ENCODE measurements at places on chromosomes 12 and 14. TPM values are rescaled to one million over a fixed set of nuclear protein-coding genes. Genes with fewer than 3 reads are reported as not detected.

DNA sequence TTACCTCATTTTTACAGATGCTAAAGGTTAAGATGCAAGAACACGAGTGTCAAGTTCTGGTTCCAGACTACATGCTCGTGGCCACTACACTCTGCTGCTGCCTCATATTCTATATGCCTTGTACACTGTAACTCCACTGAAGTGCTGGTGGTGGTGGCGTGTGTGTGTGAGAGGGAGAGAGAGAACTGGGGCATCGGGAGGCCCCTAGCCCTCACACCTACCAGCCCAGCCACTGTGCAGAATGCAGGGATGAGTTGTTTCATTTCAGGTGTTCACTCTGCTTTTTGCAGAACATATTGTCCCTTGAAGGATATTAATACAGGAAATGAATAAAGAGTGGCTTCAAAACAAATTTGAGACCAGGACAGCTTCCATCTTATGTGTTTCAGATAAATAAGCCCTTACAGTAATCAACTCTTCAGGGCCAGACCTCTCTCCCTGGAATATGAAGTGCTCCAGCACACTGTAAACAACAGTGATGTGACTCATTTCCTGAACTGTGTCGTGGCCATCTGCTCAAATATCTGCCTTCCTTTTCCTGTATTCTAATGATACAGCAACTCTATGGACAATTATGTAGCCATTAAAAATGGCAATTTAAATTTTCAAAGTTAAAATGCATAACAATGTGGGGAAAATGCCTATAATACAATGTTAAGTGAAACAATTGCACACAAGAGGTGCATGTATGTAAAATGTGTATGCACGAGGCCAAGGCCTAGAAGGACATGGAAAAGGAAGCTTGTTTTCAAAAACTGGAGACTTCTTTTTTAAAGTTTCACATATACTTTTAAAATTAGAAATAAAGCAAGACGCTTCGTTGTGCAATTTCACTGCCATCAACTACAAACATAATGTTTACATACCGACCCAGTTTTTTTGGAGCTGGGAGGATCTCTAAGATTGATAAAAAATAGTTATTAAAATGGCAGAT lies 215.4 kb downstream of the PELI2 start:
- DNase-seq = no peak

GRCh38 chr12:56723889-56724700 lies 1.0 kb downstream of the NACA start:
- DNase-seq = no peak

- no peak for DNase-seq
Measured at GRCh38 chr12:53973236-53974042, 513 bp downstream of the HOXC11 start.

DNA sequence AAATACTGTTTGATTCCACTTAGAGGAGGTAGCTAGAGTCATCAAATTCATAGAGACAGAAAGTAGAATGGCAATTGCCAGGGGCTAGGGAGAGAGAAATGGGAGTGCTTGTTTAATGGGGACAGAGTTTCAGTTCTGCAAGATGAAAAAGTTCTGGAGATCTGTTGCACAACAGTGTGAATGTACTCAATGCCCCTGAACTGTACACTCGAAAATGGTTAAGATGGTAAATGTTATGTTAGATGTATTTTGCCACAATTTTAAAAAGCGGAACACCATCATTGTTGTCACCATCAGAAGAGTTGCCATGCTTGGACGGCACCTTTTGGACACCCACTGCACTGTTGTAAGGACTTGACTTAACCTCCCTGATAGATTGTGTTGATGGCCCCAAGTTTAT lies 106.9 kb downstream of the SCARB1 start:
- no peak for DNase-seq

DNA sequence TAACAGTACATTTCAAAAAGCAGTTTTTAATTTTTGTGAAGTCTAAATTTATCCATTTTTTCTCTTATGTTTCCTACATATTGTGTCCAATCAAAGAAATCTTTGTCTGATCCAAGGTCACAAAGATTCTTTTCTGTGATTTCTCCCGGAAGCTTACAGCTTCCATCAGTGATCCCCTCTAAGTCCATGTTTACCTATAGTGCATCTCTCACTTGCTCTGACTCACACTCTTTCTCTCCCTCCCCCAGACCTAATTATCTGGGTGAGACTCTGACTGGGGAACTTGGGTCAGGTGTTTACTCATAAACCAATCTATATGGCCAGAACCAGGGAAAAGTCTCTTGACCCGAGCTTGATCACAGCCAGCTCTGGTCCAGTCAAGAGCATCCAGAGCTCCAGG lies 224.4 kb downstream of the SPTSSA start:
- no peak for DNase-seq

DNA sequence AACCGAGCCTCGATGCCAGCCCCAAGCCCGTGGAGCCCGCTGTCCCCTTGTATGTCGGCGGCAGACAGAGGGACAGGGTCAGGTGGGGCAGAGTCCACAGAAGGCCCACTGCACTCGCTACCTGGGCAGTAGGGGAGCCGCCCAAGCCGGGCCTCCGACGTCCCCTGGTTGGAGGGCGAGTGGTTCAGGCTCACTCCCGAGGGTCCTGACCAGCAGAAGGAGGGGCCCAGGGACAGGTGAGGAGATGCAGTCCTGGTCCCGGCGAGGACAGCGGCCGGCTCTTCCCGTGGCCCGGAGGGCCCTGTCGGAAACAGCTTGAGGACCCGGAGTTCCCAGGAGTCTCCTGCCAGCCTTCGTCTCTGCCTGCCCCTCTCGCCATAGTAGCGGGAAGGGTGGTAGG lies 216.7 kb upstream of the SFSWAP start:
- no peak for DNase-seq

DNA sequence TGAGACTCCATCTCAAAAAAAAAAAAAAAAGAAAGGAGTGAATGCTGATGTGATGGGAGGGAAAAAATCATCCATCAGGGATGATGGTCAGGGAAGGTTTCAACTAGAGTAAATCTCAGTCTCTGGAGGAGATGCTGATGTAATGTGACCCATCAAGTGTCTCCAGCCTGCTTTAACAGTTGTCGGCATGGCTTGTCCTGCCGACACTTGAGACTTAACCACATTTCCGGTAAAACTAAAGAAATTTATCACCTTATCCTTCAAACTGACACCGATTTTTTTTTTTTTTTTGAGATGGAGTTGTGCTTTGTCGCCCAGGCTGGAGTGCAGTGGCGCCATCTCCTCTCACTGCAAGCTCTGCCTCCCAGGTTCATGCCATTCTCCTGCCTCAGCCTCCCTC lies 21.5 kb upstream of the ANAPC5 start:
- no peak for DNase-seq

- DNase-seq = no peak
Measured at GRCh38 chr12:130480887-130481286, 143.2 kb downstream of the PIWIL1 start.

DNA sequence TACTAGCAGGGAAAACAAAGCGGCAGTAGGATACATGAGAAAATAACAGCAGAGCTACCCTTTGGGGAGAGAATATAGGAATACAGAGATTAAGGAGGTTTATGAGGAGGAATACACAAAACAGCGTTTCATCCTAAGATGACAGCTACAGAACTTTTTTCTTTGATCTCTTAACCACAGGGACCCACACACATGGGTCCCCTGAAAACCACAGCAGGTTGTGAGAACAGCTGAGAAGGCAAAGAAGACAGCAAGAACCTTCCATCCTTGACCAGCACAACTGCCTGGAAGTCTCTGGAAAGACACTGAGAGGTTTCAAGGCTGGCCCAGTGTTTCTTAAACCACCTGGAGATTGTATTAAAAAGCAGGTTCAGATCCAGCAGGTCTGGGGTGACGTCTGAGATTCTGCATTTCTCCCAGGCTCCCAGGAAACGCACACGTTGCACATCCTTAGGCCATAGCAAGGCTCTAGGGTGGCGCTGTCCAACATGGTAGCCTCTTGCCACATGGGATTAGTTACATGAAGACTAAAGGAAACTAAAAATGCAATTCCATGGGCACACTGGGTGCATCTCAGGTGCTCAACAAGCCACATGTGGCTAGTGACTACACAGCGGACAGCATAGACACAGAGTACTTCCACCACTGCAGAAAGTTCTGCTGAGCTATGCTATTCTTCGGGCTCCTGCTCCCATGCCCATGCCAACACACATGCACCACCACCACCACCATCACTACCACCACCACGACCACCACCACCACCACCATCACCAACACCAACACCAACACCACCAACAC lies 92.3 kb downstream of the FOXN3 start:
- peak; percentile 10 for DNase-seq

- DNase-seq = no peak
Measured at GRCh38 chr12:120247621-120248030, 17.9 kb downstream of the PXN start.

- no peak for DNase-seq
Measured at GRCh38 chr12:92506460-92506859, 196.3 kb upstream of the PLEKHG7 start.

DNA sequence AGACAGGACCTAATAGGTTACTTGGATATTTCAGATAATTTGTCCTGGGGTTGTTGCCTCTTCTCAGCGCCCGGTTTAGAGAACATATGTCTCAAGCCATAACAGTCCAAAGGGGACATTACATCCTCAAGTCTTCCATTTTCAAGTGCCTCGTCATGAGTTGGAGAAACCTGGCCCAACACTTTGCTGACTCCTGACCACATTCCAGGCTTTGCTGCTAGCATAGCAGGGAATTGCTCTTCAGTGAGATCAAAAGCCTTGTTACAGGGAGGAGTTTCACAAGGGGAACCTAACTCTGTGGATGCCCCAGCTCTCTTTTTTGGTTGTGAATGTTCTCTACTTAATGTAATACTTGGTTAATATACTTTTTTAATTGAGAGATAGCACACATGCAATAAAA lies 8.2 kb upstream of the MMP19 start:
- no peak for DNase-seq

DNA sequence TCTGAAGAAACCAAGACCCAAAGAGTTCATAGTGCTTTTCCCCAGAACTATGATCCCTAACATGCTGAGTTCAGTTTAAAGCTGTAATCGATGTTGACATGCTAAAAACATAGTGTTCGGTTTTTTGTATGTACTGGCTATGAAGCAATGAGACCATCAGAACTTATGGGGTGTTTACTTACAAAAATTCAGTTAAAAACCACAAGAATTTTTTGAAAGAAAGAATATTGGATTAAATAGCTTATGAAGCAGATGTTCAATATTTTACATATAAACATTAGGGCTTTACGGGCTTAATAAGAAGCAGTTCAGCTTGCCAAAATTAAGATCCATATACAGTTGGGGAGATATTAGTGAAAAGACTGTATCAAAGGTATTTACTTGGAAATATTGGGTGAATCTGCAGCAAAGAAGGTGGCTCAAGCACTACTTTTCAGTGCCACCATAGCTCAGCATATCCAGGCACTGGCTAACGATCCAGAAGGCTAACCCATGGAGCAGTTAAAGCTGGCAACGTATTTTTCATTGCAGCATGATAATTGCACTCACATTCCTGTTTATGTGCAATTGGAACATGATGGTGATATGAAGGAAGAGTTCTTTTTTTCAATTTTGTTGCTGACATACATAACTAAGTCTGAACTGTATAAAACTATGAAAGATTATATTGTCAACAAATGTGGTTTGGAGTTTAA lies 125.9 kb downstream of the EFCAB11 start:
- DNase-seq = no peak

DNA sequence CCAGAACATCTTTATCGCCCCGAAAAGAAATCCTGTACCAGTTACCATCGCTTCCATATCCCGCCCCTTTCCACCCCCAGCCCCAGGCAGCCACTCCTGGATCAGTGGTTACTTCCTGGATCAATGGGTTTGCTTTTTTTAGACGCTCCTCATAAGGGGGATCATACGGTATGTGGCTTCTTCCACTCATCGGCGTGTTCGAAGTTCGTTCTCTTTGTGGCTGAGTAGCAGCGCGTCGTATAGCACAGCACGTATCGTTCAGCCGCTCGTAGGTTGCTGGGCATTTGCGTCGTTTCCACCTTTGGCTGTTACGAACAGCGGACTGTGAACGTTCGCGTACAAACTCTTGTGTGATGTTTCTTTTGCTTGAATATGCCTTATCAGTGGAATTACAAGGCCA lies 1.8 kb downstream of the NOC4L start:
- DNase-seq = no peak

DNA sequence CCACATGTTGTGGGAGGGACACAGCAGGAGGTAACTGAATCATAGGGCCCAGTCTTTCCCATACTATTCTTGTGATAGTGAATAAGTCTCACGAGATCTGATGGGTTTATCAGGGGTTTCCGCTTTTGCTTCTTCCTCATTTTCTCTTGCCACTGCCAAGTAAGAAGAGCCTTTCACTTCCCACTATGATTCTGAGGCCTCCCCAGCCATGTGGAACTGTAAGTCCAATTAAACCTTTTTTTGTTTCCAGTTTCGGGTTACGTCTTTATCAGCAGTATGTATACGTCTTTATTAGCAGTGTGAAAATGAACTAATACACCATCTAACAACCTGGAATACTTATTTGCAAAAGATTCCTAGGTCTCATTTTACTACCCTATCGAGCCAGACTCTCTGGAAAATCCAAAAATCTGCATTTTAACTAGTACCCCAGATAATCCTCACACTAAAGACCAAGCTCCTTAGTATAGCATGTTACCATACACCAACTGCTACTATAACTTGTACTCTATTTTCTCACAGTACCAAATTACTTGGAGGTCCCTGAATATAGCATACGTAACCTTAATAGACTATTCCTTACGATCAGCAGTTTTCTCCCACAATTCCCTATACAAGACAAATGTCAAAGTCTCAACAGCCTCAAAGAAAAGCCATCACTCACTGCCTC lies 11.5 kb downstream of the GTF2A1 start:
- no peak for DNase-seq

DNA sequence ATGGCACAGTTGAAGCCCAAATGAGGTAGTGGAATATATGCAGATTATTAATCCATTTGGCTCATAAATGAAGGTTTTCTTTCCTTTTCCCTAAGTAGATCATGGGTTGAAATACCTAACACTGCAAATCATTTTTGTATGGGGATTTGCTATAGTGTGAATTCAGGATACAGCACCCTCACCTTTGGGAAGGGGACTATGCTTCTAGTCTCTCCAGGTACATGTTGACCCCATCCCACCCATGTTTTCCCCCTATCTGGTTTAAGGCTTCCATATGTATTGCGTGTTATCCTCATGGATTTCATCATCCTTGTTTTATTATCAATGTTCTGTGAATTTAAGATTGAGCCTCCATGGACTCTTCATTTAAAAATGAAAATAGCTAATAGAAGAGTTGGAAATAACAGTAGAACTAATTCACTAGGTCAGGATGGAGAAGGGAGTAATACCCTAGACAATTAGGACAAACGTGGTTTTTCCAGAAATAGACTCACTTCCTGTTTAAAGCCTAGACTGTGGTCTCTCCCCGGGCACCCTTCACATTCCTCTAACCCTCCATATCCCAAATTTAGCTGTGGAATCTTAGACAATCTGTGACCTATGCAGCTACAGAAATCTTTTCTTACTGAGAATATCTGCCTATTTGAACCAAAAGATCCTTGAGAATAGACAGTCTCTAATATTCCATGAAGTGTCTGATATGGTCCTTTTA lies 56.5 kb downstream of the DAD1 start:
- DNase-seq = no peak

GRCh38 chr12:7100239-7100638 lies 8.0 kb upstream of the C1R start:
- no peak for DNase-seq

Gene PTPRQ
- total RNA-seq = not detected

Gene PAH
- not detected for total RNA-seq

Gene RNF212B
- not detected for total RNA-seq

Gene LMO3
- total RNA-seq = not detected

Gene RBP5
- total RNA-seq = not detected

Gene TPH2
- not detected for total RNA-seq

Gene IL26
- 0.21 TPM for total RNA-seq

Gene CLEC4E
- not detected for total RNA-seq

Gene OVCH1
- not detected for total RNA-seq

All from activated naive CD8-positive, alpha-beta T cell treated with anti-CD3 and anti-CD28 coated beads for 36 hours (primary cell).